ENCODE measurements at places on chromosomes 3 and 15.

- H3K27me3 ChIP-seq = peaks cover under 1% of the 10 kb centered on the region
- no peaks in the 10 kb centered on the region for H3K36me3 ChIP-seq
- peak overlapping the region; percentile 57 for H3K4me3 ChIP-seq
- H3K27ac ChIP-seq = peak overlapping the region; percentile 78
- H3K4me1 ChIP-seq = peaks cover 27% of the 10 kb centered on the region
These were observed 10.0 kb downstream of the DUSP7 start for GRCh38 chr3:52046186-52046901.

DNA sequence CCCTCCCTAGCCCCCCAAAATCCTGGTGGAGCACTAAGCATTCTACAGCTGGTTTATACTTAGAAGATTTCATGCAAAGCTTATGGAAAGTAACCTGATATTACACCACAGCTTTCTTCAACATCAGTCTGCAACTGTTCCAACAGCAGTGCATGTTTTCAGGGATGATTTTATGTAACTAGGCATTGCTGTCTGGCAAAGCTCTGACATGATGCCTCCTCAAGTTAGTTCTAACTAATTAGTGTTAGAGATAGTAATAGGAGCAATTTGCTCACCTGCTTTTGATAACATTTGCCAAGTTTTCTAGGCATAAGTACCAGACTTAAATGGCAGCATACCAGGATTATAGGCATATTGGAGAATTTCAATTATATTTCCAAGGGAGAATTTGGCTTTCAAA, 330.3 kb upstream of the SGO1 start:
- peaks cover 6% of the 10 kb centered on the region for H3K4me1 ChIP-seq
- H3K36me3 ChIP-seq = no peaks in the 10 kb centered on the region
- no peaks in the 10 kb centered on the region for H3K27me3 ChIP-seq
- H3K4me3 ChIP-seq = no peak overlapping the region
- DNase-seq = no peak

DNA sequence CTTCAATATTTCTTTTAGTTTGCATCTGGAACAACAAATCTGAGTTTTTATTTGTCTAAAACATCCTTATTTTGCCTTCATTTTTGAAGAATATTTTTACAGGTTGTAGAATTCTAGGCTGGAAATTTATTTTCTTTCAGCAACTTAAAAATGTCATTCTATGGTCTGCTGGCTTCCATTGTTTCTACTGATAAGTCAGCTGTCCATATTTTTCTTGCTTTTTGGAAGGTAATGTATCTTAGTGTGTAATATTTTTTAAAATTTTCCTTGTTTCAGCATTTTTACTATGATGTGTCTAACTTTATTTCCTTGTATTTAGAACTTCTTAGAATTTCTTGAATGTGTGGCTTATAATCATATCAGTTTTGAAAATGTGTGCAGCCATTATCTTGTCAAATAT, 37.0 kb downstream of the SEMA6D start:
- peaks cover 26% of the 10 kb centered on the region for H3K36me3 ChIP-seq
- H3K27me3 ChIP-seq = no peaks in the 10 kb centered on the region
- DNase-seq = no peak

DNA sequence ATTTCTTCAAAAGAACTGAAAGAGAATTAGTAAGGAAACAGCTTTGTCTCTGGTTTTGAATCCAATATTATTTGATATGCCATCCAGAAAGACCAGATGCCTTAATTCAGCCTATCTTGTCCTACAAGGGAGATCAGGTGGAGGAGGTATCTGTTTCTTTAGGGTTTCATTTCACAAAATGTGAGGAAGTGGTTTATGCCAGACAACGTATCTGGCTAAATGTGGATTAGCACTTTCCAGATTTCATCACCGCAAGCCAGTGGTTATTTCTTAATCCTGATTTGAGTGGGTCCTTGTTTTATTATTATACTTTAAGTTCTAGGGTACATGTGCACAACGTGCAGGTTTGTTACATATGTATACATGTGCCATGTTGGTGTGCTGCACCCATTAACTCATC, 271.1 kb downstream of the EBLN2 start:
- peaks cover 5% of the 10 kb centered on the region for H3K27me3 ChIP-seq
- H3K4me3 ChIP-seq = no peak overlapping the region
- H3K36me3 ChIP-seq = no peaks in the 10 kb centered on the region

Data from type B pancreatic cell (in vitro differentiated cells).